Lower lobe of right lung (tissue), 2 donors: ENCODE measurements at places on chromosomes 2 and 18. TPM values are rescaled to one million over a fixed set of nuclear protein-coding genes. Genes with fewer than 3 reads are reported as not detected.

The MOGAT1 gene
- 3.2 TPM for total RNA-seq

DNA sequence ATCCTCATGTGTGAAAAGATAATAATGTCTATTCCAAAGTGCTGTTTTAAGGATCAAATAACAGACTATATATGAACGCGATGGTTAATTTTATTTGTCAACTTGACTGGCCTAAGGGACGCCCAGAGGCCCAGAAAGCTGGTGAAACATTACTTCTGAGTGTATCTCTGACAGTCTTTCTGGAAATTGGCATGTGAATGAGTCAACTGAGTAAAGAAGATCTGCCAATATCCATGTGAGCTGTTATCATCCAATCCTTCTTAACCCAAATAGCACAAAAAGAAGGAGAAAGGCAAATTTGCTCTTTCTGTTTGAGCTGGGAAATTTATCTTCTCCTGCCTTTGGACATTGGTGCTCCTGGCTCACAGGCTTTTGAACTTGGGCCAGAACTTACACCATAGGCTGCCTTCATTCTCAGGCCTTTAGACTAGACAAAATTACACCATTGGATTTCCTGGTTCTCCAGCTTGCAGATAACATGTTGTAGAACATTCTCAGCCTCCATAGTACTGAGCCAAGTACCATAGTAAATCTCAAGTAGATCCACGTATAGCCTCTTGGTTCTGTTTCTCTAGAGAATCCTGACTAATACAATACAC is 114.7 kb upstream of the DOCK10 start:
- H3K27me3 ChIP-seq, result no peaks in the 10 kb centered on the region
- DNase-seq, result no peak
- H3K4me3 ChIP-seq, result no peak overlapping the region
- H3K4me1 ChIP-seq, result no peaks in the 10 kb centered on the region
- H3K27ac ChIP-seq, result no peak overlapping the region
- H3K36me3 ChIP-seq, result no peaks in the 10 kb centered on the region

DNA sequence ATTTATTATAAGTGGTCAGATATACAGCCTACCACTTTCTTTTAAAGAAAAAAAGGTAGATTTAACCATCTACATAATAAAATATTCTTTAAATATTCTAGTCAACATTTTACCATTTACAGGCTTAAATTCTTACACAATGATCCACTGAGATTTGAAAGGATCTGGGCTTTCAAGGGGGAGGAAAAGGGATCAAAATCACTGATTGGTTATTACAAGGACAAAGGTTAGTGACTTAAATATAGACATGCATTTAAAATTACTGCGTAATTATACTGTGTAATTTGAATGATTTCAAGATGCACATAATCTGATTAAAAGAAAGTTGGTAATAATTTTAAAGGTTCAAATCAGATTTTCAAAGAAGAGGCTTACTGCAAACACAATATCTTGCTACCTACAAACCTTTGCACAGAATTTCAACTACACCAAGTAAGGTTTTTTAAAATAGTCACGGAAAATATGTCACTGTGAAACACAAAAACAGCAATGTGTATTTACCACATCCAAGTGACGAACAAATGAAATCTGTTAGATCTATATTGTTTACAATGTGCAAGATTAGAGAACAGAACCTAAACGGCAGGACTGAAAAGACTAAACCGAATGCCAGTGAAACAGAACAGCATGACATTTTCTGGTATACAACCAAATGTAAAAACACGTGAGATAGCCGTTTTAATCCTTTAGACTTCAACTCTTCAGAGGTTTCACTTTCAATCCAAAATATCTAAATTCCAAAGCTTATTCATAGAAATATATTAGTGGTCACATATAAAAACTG is 40.8 kb downstream of the RTN4 start:
- peak overlapping the region; percentile 46 for H3K4me3 ChIP-seq
- H3K27me3 ChIP-seq, result no peaks in the 10 kb centered on the region
- no peaks in the 10 kb centered on the region for H3K36me3 ChIP-seq
- H3K27ac ChIP-seq, result peak overlapping the region; percentile 68
- no peak for DNase-seq
- H3K4me1 ChIP-seq, result peaks cover 90% of the 10 kb centered on the region

GRCh38 chr18:44582456-44582855 is 98.2 kb upstream of the SETBP1 start:
- no peaks in the 10 kb centered on the region for H3K4me1 ChIP-seq
- DNase-seq, result no peak
- H3K27ac ChIP-seq, result no peak overlapping the region
- H3K27me3 ChIP-seq, result no peaks in the 10 kb centered on the region

DNA sequence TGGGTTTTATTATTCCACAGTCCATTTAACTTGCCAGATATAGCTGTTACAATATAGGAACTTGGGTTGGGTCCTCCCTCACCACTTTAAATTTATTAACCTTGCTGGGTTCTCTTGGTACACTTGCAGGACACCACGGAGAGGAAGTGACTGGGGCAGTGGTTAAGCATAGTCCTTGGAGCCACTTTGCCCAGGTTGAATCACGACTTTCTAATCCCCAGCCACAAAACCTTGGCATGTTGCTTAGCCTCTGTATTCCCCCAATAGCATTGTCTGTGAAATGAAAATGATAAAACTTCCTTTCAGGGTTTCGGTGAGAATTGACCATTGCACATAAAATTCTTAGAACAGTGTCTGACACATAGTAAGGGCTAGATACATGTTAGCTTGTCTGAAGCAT is 221.2 kb downstream of the IRS1 start:
- no peak overlapping the region for H3K4me3 ChIP-seq
- no peaks in the 10 kb centered on the region for H3K27me3 ChIP-seq
- no peaks in the 10 kb centered on the region for H3K36me3 ChIP-seq
- H3K4me1 ChIP-seq, result no peaks in the 10 kb centered on the region
